ENCODE measurements at places on chromosomes 16 and 17.
A peak's percentile ranks its signal among the peaks of the same experiment; 100 is the strongest.

DNA sequence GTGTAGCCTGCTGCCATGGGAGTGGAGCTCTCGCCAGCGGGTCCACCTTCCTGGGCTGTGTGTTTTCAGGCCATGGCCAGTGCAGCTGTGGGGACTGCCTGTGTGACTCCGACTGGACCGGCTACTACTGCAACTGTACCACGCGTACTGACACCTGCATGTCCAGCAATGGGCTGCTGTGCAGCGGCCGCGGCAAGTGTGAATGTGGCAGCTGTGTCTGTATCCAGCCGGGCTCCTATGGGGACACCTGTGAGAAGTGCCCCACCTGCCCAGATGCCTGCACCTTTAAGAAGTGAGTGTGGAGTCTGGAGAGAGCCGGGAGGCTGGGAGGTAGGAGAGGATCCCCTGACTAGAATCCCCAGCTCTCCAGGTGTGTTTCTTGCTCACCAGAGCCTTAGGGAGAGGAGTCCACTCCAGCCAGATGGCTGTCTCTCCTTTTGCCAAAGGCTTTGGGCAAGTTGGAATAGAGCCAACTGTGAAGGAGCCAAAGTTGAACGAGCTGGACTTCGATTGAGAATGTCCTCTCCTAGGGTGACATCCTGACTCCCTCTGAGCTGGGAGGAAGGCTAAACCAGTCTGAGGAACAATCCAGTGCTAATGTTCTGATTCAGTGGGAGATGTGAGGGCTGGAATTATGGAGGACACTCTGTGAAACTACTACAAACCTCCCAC, 24.4 kb upstream of the EFCAB13 start:
- 0 out of 2 replicates have a peak, but pooled peaks cover 7% of the 10 kb centered on the region for H3K36me3 ChIP-seq
- peaks cover 21% of the 10 kb centered on the region for H3K4me1 ChIP-seq
- no peak for DNase-seq
- no peak overlapping the region for H3K4me3 ChIP-seq
- no peaks in the 10 kb centered on the region for H3K27me3 ChIP-seq

DNA sequence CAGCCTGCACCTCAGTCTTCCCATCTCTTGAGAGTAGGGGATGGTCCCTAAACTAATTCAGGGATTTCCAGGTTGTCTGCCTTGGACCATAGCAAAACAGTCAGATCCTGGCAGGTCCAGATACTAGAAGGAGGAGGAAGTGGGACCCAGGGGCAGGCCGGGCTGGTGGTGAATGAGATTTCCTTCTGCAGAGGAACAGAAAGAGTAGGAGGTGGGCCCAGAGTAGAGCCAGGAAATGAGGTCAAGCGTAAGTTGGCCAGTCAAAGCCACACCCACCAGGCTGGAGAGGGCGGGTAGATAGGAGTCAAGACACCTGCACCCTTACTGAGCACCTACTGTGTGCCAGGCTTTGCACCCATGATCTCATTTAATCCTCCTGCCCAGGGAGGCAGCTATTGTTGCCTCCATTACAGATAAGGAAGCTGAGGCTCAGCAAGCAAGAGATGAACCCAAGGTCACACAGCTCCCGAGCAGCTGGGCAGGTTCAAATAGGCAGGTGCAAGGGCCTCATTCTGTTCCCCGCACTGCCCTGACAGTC, 2.6 kb downstream of the CDH5 start:
- DNase-seq, result no peak

GRCh38 chr16:85994492-85995490, 95.8 kb downstream of the IRF8 start:
- H3K36me3 ChIP-seq, result no peaks in the 10 kb centered on the region
- no peak for DNase-seq
- peaks cover 100% of the 10 kb centered on the region for H3K27me3 ChIP-seq
- no peak overlapping the region for H3K4me3 ChIP-seq
- no peaks in the 10 kb centered on the region for H3K4me1 ChIP-seq
- no peak overlapping the region for H3K27ac ChIP-seq

- H3K4me1 ChIP-seq, result peaks cover 18% of the 10 kb centered on the region
- no peaks in the 10 kb centered on the region for H3K36me3 ChIP-seq
- no peak overlapping the region for H3K4me3 ChIP-seq
- DNase-seq, result no peak
- H3K27ac ChIP-seq, result no peak overlapping the region
Measured at GRCh38 chr17:80025796-80026195, 9.9 kb downstream of the TBC1D16 start.

DNA sequence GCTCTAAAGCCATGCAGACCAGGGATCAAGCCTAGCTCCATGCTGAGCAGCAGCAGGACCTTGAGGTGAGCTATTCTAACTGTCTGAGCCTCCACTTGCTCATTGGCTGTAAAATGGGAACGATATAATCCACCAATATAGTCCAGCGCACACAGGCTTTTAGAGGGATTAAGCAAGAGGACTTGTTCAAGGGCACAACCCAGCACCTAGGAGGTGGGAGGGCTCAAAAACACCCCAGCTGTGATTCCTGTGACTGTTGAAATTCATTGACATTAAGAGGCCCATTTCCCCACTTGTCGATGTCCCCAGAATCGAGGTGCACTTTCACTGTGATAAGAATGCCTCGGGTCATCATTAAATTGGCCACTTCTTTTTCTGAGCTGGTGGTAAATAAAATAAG, 4.1 kb downstream of the USH1G start:
- no peaks in the 10 kb centered on the region for H3K36me3 ChIP-seq
- H3K4me3 ChIP-seq, result no peak overlapping the region
- peaks cover 13% of the 10 kb centered on the region for H3K27me3 ChIP-seq
- no peak for DNase-seq
- H3K27ac ChIP-seq, result no peak overlapping the region
- no peaks in the 10 kb centered on the region for H3K4me1 ChIP-seq

DNA sequence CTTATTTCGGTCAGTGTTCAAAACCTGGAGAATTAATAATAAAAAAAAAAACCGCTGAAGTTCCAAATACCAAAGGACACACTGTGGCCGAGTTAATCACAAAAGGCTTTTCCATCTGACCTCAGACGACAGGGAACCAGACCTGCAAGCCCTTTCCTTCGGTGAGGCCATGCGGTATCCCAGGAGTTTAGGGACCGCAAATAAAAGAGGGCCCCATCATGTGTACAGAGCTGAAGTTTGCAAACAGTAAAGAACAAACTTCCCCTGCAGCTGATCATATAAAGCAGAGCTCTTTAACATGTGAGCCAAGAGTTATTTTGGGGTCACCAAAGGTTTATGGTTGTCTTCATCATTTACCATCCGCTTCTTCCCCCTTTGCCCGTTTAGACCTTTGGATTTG, 33.0 kb upstream of the FOXJ1 start:
- H3K27me3 ChIP-seq, result no peaks in the 10 kb centered on the region
- H3K4me1 ChIP-seq, result no peaks in the 10 kb centered on the region
- no peak for DNase-seq
- H3K27ac ChIP-seq, result no peak overlapping the region
- no peak overlapping the region for H3K4me3 ChIP-seq

- no peaks in the 10 kb centered on the region for H3K27me3 ChIP-seq
- no peak for DNase-seq
- peaks cover 19% of the 10 kb centered on the region for H3K4me1 ChIP-seq
Measured at GRCh38 chr16:30355954-30356308, 823 bp upstream of the CD2BP2 start.

DNA sequence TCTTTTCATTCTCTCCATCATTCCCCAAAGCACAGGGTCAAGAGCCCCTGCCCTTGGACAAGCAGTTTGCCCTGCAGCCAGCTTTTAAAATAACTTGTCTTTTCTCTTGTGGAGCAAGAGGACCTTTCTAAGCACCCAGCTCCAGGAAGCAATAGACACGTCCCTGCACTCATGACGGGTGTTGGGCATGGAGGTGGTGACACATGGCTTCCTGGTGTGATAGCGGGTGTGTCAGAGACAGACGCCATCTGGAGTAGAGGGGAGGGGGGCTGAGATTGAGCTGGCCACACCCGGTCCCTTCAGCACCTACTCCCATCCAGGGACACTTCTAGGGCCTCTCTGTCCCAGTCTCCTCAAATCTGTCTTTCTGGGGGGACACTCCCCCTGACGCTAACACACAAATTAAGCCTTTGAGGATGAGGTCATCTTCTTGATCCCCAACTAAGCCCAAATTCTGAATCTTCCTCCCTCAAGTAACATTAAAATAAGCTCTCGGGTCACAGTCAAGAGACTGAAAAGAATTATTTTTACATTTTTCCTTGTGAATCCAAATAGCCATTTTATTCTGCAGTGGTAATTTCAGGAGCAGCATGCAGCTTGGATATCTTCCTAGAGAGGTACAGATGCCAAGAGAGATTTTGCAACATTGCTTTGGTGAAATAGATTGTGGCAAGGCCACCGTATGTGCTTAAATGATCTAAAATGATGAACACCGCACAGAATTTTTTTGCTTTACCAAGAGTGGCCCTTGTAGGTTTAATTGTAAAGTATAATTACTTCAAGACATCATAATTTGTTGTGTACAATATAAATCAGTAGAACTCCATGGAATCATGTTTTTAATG, 216.6 kb upstream of the IRX3 start:
- H3K36me3 ChIP-seq, result no peaks in the 10 kb centered on the region
- H3K27ac ChIP-seq, result no peak overlapping the region
- H3K4me3 ChIP-seq, result no peak overlapping the region
- DNase-seq, result no peak

- H3K27me3 ChIP-seq, result no peaks in the 10 kb centered on the region
- peaks cover 58% of the 10 kb centered on the region for H3K4me1 ChIP-seq
- H3K4me3 ChIP-seq, result no peak overlapping the region
Measured at GRCh38 chr17:49913226-49914095, 55.5 kb upstream of the DLX4 start.

GRCh38 chr16:28326881-28327610, 34.7 kb downstream of the SBK1 start:
- peak; percentile 68 for DNase-seq
- no peaks in the 10 kb centered on the region for H3K27me3 ChIP-seq
- no peak overlapping the region for H3K4me3 ChIP-seq
- no peaks in the 10 kb centered on the region for H3K36me3 ChIP-seq
- H3K4me1 ChIP-seq, result no peaks in the 10 kb centered on the region
- no peak overlapping the region for H3K27ac ChIP-seq

DNA sequence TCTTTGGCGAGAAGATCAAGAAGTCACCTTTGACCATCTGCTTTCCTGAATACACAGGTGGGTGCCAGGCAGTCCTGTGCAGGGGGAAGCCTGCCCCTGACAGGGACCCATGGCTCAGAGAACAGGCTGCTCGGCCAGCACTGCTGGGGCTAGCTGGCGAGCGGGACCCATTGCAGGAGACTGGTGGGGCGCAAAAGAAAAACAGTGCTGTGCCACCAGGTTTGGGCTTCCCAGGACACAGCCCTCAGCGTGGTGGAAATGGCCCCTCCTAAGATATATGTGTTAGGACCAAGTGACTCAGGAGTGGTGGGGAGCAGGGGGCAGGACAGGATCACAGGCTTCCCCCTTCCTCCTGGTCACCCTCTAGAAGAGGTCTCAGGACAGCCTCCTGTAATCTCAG, 73.9 kb downstream of the AMFR start:
- H3K4me3 ChIP-seq, result no peak overlapping the region
- H3K36me3 ChIP-seq, result no peaks in the 10 kb centered on the region
- DNase-seq, result no peak
- H3K27ac ChIP-seq, result no peak overlapping the region
- H3K27me3 ChIP-seq, result no peaks in the 10 kb centered on the region
- peaks cover 24% of the 10 kb centered on the region for H3K4me1 ChIP-seq

GRCh38 chr16:30947859-30948666, 805 bp upstream of the ORAI3 start:
- H3K4me3 ChIP-seq, result peak overlapping the region; percentile 90
- no peak overlapping the region for H3K27ac ChIP-seq
- no peaks in the 10 kb centered on the region for H3K27me3 ChIP-seq
- peaks cover 15% of the 10 kb centered on the region for H3K4me1 ChIP-seq

DNA sequence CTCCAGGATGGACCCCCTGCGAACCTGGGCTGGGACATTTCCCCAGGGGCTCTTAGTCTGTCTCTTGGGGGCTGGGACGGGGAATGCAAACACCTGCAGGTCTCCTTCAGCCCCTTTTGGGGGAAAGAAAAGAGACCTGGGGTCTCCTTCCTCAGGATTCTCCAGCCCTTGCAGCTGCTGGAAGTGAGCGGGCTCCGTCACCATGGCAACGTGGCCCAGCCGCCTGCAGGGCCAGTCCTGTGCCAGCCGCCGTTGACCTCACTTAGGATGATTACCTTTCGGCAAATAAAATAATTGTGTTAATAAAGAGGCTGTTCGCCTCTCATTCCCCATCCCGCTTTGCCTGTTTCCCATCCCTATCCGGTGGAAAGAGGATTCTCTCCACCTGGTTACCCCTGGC, 25.7 kb downstream of the MRM1 start:
- no peaks in the 10 kb centered on the region for H3K27me3 ChIP-seq
- no peak for DNase-seq
- no peak overlapping the region for H3K27ac ChIP-seq
- no peak overlapping the region for H3K4me3 ChIP-seq
- H3K36me3 ChIP-seq, result no peaks in the 10 kb centered on the region
- H3K4me1 ChIP-seq, result no peaks in the 10 kb centered on the region

GRCh38 chr16:75576384-75576811, 10.2 kb downstream of the GABARAPL2 start:
- H3K27ac ChIP-seq, result no peak overlapping the region
- no peak overlapping the region for H3K4me3 ChIP-seq
- H3K27me3 ChIP-seq, result no peaks in the 10 kb centered on the region
- DNase-seq, result no peak
- peaks cover 33% of the 10 kb centered on the region for H3K36me3 ChIP-seq

DNA sequence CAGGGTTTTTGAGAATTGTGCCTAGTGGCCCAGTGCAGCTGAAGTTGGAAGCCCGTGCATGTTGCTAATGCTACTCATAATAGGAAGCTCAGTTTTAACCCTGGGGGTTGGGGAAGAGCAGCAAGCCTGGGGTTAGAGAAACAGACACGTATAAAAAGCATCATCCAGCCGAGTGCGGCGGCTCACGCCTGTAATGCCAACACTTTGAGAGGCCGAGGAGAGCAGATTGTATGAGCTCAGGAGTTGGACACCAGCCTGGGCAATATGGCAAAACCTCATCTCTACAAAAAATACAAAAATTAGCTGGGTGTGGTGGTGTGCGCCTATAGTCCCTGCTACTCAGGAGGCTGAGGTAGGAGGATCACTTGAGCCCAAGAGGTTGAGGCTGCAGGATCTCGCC, 2.3 kb upstream of the CLUH start:
- no peaks in the 10 kb centered on the region for H3K36me3 ChIP-seq
- peaks cover 17% of the 10 kb centered on the region for H3K4me1 ChIP-seq
- H3K4me3 ChIP-seq, result no peak overlapping the region

DNA sequence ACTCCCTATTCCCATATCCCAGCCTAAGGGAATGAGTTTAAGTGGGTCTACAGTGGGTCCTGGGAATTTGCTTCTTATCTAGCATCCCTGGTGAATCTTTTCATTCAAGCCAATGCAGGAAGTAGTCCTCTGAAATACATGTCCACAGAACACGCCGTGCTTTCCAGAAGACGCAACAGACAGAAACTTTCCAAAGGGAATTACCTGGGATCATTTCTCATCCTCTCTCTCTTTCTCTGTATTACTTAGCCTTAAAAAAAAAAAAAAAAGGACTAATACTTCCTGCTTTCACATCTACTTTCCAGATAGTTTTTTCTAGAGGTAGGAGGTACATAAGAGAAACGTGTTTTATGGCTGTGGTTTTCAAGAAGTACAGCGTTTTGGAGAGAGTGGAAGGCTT, 499.0 kb downstream of the MAF start:
- no peaks in the 10 kb centered on the region for H3K36me3 ChIP-seq
- no peak overlapping the region for H3K27ac ChIP-seq
- H3K4me3 ChIP-seq, result no peak overlapping the region
- no peak for DNase-seq
